M059J (cell line): ENCODE measurements at places on chromosomes 1 and 21. TPM values are rescaled to one million over a fixed set of nuclear protein-coding genes. Genes with fewer than 3 reads are reported as not detected.

- no peak for DNase-seq
These were observed 10.0 kb downstream of the MAP3K21 start for GRCh38 chr1:233337505-233337904.

DNA sequence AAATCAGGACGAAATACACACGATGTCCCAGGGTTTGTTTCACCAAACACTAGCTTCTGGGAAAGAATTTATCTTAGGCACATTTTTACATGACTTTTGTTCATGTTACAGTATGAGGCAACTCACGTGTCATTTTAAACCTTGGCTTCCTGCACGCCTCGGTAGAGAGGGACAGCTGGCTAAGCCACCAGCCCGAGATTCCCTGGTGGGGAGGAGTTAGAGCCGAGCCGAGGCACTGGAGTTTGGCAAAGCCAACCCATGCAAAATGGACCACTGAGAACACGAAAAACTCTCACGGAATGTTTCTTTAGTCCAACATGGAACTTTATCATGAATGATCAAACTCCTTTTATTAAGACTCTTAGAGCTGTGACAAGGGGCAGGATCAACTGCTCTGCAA, 240.0 kb downstream of the DYRK1A start:
- DNase-seq, result no peak

Gene CLCNKA
- 0.42 TPM in 1 of 2 replicates, not detected in the other for total RNA-seq

Gene VWA5B1
- not detected in 2 replicates for total RNA-seq

- DNase-seq, result no peak
These were observed 77.4 kb upstream of the SLC2A1 start for GRCh38 chr1:43035821-43036741.

Gene RIMS3
- 0.64 and 1.6 TPM in 2 replicates for total RNA-seq

- DNase-seq, result peak; percentile 36
These were observed 59.2 kb downstream of the LHX9 start for GRCh38 chr1:197976368-197976767.

DNA sequence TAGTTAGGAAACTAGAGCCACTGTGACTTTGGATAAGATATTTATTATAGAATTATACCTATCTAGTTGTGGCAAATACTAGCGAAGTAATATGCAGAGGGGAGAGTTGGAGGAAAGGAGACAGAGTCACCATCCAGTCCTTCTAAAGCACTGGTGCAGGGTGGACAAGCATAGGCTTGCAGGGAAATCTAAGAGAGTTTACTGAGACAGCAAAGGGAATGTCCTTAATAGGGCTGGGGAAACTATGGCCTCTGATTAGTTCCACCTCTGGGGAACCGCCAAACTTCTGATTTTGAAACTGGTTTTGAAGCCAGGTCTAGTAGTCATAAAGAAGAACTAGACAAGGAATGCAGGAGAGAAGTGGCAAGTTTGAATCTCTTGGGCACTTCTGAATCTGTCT, 407.9 kb downstream of the VAV3 start:
- no peak for DNase-seq

GRCh38 chr1:213070406-213070805, 19.4 kb downstream of the RPS6KC1 start:
- peak; percentile 91 for DNase-seq

DNA sequence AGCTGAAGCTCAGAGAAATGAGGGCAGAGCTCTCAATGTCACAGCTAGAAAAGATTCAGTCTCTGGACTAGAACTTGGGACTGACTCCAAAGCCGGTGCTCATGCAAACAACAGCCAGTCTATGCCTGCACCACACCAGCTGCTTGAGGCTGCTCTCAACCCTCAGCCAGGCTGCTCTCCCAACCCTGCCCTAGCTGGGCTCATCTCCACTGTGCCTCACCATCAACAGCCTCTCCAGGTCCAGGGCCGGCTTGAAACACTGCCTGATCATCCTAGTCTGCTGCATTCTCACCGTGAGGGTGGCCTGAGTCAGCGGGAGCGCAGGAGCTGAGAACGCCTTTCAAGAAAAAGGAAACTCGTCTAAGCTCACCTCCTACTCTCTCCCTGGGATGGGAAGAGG, 94.5 kb downstream of the PTPRU start:
- DNase-seq, result no peak

Gene VAMP3
- total RNA-seq, result 146 and 198 TPM in 2 replicates

Gene OR2G6
- total RNA-seq, result not detected in 2 replicates

GRCh38 chr1:30402031-30402430, 321.4 kb downstream of the MATN1 start:
- no peak for DNase-seq

- DNase-seq, result no peak
These were observed 274.2 kb upstream of the C1orf105 start for GRCh38 chr1:172146141-172146850.

- DNase-seq, result no peak
These were observed 6.5 kb downstream of the KRTCAP2 start for GRCh38 chr1:155166471-155167165.

Gene PYHIN1
- not detected in 2 replicates for total RNA-seq

GRCh38 chr1:69702085-69702484, 134.4 kb downstream of the LRRC7 start:
- DNase-seq, result peak; percentile 15

GRCh38 chr1:66276218-66276617, 257.7 kb upstream of the SGIP1 start:
- DNase-seq, result no peak

DNA sequence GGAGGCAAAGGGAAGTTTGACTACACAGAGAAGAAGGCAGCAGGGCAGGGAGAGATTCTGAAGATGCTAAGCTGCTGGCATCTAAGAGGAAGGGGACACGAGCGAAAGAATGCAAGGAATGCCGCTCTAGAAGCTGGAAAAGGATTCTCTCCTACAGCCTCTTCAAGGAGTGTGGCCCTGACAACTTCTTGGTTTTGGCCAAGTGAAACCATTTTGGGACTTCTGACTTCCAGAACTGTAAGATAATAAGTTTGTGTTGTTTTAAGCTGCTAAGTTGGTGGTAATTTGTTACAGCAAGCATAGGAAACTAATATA, 28.5 kb downstream of the MGST3 start:
- no peak for DNase-seq
